Right cardiac atrium (tissue), 5 donors: ENCODE measurements at places on chromosomes 13 and 19.

DNA sequence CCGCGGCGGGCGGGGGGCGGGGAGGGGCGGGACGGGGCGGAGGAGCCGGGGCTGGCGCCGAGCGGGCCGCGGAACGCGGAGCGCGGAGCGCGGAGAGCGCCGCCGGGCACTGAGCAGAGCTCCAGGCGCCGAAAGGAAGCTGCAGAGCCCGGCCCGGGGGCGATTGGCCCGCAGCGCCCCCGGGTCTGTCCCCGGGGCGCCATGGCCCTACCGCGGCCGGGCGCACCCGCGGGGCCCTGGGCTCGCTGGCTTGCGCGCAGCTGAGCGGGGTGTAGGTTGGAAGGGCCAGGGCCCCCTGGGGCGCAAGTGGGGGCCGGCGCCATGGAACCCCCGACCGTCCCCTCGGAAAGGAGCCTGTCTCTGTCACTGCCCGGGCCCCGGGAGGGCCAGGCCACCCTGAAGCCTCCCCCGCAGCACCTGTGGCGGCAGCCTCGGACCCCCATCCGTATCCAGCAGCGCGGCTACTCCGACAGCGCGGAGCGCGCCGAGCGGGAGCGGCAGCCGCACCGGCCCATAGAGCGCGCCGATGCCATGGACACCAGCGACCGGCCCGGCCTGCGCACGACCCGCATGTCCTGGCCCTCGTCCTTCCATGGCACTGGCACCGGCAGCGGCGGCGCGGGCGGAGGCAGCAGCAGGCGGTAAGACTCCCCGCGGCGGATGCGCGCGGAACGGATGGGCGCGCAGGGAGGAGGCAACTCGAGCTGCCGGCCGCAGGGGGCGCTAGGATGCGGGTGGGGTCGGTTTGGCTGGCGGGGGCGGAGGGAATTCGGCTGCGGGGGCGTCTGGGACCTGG lies at the start of gene PDE4A:
TSS of gene PDE4A (plus strand) at position 95 of the 796 bp plus-strand sequence. CDS start at position 322, 227 bp downstream.
- no peak for DNase-seq

GRCh38 chr13:77874406-77874805 lies 44.2 kb downstream of the EDNRB start:
- DNase-seq: no peak

DNA sequence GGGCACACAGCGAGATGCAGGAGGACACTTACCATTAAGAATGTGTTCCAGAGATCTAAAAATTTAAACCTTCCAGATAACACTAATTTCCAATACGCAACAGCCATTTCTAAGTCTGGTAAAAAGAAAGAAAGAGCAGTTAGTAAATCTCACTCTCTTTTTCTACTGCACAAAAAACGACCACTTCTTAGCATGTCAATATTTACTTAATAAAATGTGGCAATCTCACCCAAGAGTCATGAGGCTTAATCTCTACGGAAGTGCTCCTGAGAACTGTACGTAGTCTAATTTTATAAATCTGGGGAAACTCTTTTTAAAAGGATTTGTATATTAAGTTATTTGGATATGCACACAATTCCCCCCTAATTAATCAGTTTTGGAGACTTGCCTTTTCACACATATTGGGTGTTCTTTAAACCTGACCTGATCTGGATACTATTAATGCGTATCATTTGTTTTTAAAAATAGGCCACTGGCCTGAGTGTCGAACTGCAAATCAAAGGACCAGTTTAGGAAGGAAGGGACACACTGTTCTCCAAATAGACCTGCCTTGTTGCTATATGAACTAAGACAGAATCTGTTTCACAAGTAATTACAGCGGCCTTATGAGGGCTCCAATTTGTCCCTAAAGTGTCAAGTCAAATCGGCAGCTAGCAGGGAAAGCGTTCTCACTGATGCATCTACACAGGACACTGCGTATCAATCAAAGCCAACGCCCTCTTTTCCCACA lies 7.9 kb upstream of the ADPRHL1 start:
- no peak for DNase-seq

DNA sequence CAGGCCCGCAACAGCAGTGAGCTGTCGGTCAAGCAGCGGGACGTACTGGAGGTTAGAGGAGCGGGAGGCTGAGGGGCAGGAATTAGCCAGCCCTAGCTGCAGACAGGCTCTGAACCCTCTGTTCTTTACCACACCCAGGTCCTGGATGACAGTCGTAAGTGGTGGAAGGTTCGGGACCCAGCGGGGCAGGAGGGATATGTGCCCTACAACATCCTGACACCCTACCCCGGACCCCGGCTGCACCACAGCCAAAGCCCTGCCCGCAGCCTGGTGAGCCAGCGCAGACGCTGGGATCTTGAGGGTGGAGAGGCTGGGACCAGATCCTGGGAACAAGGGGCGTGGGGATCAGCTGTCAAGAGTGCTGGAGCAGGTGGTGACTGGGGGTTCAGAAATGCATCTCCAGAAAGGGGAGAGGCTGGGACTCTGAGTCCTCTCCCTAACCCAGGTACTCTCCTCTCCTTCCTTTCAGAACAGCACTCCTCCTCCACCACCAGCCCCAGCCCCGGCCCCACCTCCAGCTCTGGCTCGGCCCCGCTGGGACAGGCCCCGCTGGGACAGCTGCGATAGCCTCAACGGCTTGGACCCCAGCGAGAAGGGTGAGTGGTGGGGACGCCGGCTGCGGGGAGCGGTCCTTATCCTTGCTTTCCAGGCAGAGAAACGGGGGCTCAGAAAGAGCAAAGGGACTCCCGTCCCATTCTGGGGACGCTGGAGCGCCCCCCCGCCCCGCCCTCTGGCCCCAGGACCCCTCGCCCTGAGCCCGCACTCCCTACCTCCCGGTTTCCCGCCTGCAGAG lies 10.4 kb downstream of the EPS8L1 start:
- no peak for DNase-seq

DNA sequence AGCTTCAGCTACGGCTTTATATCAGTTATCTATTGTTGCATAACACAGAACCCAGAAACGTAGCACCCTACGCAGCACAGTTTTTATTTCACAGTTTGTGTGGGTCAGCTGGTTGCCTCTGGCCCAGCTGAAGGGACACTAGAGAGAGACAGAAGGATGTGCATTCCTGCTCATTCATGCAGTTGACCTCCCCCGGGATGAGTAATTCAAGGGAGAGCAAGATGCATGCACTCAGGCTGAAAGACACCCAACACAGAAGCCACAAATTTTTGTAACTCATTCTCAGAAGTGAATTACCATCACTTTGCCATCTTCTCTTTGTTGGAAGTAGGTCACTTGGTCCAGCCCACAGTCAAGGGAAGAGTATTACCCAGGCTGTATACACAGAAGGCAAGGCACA lies 89.5 kb downstream of the EFNB2 start:
- DNase-seq: no peak

GRCh38 chr13:43963726-43964125 lies 84.0 kb downstream of the LACC1 start:
- DNase-seq: no peak
